ENCODE measurements at places on chromosomes 3 and 15.

GRCh38 chr3:148604270-148605085 is 93.2 kb upstream of the AGTR1 start:
- peak; percentile 19 for DNase-seq

- no peak for DNase-seq
These were observed 372.1 kb downstream of the NR2F2 start for GRCh38 chr15:96702589-96702988.

DNA sequence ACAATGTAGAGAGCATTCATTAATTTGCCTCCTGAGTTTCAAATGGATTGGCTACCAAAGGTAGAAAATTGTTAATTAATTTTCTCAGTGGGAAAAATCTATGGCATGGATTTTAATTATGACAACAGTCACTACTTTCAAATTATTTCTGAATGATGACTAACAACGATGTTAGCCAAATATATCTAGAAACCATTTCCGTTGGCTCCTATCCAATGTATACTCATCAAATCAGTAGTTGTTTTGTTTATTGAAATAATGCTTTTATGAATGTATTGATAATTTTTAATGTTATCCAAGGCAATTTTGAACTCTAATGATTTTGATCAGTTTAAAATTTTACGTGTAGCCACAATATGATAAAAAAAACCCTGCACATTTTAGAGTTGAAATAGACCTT is 333.4 kb downstream of the NAALADL2 start:
- no peak for DNase-seq

DNA sequence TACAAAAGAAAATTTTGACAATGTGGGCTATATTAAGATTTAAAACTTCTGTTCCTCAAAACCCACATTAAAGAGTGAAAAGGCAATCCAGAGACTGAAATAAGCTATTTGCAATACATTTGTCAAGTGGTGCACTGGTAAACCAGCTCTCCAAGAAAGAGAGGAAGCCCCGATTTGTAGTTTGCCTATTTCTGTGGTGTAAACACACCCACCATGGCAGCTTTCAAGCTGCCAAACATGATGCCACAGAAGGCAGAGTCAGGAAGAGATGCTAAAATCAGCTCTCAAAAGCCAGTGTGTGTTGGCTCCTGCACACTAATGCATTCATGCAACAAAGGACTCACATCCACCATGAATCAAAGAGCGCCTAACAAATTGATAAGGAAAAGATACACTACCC is 17.5 kb downstream of the RFTN1 start:
- DNase-seq, result no peak

DNA sequence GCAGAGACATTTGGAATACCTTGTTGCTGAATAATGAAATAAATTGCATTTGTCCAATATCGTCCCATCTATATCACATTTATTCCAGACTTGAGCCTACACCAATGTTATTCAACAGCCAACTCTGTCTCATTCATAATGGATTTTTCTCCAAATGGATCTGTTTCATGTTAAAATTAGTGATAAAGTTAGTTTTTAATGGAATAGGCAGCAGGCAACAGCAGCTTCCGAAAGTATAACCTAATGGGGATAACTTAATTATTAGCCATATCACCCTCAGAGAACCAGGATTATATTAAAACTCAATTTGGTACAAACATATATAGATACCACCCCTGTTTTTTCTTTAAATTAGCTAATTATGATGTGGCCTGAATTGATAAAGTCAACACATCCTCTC is 86.5 kb upstream of the ICE2 start:
- no peak for DNase-seq

GRCh38 chr3:160735826-160736225 is 20.2 kb upstream of the PPM1L start:
- DNase-seq, result no peak

DNA sequence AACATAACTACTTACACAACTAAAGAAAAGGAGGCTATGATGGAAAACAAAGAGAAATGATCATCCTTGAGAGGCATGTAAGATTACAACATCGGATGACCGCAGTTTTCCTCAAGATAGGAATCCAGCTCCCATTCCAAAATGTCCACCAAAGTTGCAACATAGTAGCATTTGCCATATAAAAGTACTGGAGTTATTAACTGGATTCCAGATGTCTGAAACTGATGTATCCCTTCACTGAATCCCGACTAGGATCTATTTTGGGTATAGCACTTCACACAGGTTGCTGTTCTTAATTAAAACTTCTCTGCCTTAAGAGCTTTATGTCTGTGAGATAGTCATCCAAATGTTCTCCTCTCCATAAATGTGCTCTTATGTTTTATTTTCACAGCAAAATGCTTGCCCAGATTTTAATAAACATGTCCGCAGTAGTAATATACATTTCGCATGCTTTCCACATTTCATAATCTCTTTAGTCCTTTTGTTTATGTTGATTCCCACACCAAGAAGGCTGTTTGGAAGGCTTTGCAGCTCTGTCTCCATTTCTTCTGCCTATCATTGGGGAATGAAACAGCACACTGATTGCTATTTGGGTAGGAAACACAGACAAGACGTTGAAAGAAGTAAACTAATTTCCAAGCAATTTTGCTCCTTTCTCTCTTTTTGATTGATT is 716.5 kb upstream of the CFAP20DC start:
- no peak for DNase-seq

DNA sequence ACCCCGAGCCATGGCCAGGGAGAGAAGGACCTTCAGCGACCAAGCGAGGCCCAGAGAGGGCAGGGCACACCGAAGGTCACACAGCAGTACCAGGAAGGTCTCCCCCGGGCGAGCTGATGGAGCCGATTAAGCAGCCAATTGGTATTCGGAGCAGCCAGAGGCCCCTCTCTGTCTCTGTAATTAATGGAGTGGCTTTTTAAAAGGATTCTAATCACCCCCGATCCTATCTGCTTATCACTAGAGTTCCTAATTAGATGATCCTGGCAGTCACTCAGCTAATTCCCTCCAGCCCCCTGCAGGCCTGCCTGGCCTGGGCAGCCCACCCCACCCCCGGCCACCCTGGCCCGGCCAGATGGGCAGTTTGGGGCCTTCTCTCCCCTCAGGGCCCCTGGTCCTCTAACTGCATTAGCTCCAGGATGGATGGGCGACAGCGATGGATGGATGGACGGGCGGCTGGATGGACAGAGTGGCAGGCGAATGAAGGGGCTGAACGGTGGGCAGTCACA is 1.6 kb upstream of the DNAJB8 start:
- no peak for DNase-seq

DNA sequence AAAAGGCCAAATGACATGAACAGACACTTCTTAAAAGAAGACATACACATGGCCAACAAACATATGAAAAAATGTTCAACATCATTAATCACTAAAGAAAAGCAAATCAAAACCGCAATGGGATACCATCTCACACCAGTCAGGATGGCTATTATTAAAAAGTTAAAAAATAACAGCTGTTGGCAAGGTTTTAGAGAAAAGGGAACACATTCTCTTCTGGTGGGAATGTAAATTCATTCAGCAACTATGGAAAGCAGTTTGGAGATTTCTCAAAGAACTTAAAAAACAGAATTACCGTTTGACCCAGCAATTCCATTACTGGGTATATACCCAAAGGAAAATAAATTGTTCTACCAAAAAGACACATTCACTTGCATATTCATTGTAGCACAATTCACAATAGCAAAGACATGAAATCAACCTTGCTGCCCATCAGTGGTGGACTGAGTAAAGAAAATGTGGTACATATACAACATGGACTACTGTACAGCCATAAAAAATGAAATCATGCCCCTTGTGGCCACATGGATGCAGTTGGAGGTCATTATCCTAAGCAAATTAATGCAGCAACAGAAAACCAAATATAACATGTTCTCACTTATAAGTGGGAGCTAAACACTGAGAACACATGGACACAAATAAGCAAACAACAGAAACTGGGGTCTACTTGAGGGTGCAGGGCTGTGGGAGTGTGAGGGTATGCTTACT is 190.7 kb upstream of the MCTP2 start:
- DNase-seq, result no peak

- no peak for DNase-seq
These were observed 399.7 kb upstream of the ONECUT1 start for GRCh38 chr15:53189860-53190259.

DNA sequence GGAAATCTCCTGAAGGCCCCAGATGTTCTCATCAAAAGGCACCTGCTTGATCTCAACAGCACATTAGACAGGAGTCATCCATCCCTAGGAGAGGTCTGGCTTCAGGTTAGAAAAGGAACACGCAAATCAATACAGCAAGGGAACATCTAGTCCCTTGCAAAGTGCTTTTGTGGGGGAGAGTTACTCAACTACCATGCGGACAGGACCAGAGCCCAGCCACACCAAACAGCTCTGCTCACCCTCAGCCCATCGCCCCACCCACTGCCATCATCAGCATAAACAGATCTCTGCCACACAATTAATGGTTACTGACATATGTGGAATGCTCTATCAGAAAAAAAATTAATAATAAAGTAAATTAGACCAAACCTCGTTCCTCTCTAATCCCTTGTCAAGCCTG is 85.6 kb downstream of the MYLK start:
- no peak for DNase-seq

- no peak for DNase-seq
These were observed 482.6 kb upstream of the TPRG1 start for GRCh38 chr3:188689101-188689574.

DNA sequence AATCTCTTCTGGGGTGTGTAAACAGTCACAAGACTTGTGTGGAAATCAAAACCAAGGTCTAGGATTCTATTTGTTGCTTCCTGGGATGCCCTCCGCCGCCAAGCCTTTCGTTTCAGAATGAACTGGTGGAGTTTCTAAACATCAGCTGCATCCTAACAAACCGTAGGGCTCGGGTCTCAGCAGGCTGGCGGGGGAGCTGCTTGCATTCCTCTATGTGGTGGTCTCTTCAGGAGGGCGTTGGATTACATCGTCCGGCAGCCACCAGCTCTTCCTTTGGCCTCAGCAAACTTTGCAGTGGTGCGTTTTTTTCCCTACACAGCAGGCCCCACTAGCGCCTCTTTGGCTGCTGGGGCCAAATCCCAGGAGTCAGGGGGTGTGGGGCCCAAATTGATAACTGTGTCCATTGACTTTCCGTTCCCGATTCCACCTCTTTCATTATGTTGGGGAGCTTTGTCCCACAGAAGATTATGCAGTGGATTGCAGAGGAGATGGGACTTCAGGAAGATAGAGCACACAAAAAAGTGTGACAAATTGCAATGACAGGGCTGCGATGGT is 390.0 kb upstream of the NR2F2 start:
- no peak for DNase-seq

DNA sequence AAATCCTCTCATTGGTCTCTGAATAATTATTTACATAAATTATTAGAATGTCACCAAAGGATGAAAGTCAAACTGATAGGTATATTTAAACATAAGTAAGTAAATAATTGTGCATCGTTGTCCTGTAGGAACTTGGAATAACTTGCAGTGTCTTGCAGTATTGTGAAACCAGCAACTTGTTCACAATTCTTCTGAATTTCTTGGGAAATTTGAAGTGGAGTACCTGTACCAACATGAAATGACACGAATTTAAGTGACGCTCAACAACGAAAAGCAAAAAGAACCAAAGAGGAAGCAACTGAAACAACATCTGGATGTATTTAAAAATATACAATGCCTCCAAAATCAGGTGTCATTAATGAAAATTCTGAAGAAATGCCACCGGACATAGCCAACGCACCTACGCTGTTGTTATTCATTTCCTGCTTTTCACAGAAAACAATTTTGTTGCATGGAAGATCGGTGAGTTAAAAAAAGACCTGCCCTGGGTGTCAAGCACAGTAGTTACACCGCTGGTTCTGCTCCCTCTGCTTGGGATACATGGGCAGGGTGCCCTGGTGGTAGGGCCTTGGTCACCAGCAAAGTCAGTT is 112.5 kb downstream of the RPLP1 start:
- DNase-seq, result no peak

DNA sequence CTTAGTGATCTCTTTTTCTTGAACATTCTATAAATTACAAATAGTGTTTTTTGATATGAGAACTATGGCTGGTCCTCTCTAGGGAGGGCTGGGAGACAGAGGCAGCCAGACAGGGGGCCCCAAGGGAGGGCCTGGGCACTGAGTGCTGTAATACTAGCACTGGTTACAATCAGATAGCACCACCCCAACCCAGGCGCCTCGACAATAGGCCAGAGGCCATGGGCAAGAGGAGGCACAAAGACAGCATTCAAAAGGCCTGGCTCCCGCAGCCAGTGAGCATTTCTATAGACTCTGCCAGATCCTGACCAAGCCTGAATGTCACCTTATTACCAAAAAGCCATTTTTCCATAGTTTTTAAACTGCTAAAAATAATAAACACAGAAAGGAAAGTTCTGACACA is 158.5 kb downstream of the THRB start:
- no peak for DNase-seq

GRCh38 chr3:149816986-149817385 is 4.0 kb downstream of the RNF13 start:
- no peak for DNase-seq

- no peak for DNase-seq
These were observed 150.5 kb upstream of the NPHP3 start for GRCh38 chr3:132872711-132873110.

GRCh38 chr3:48423241-48423882 is 6.5 kb downstream of the PLXNB1 start:
- DNase-seq, result no peak

DNA sequence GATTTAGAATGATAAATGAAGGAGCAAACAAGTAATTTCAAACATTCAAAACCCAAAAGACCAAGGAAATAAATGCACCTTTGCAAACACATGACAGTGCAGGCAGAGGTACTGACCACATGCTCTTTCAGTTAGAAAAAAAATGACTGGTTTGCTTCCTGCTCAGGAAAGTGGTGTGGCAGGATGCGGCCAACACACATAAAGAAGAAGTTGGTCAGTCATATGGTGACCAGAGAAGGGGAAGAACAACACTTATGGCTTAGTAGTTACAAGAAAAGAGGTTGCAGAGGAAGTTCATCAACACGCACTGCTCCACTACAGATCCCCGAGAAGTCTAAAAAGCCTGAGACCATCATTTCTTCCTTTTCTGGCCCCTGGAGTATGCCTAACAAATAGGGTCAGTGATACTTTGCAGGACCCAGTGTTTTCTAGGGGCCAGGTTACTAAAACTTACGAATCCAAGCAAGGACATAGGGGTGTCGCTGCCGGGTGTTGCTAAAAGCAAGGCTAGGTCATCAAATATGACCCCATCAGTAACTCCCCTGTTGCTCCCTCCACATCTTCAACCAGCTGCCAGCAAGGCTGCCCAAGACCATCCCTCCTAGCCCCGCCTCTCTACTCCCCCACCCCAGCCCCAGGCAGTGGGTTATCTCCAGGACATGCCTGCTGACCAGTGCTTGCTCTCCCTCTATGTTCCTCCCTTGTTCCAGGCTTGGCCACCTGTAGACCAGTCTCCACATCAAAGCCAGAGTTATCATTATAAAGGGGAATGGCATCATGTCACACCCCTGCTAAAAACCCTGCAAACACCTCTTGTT is 11.2 kb downstream of the ATP8B4 start:
- DNase-seq, result no peak
